Testis (tissue), 5 donors: ENCODE measurements at places on chromosomes 3 and 15. TPM values are rescaled to one million over a fixed set of nuclear protein-coding genes. Genes with fewer than 3 reads are reported as not detected.

GRCh38 chr15:75861750-75862402 is 18.6 kb downstream of the UBE2Q2 start:
- DNase-seq, result no peak

GRCh38 chr3:177898185-177898584 is 638.1 kb upstream of the KCNMB2 start:
- DNase-seq, result no peak

GP9 gene
- total RNA-seq, result 1.4 TPM

SNTN gene
- total RNA-seq, result not detected

WDR93 gene
- total RNA-seq, result 12.3 TPM
